Left lobe of liver (tissue), 2 donors: ENCODE measurements at places on chromosomes 7 and 10. TPM values are rescaled to one million over a fixed set of nuclear protein-coding genes. Genes with fewer than 3 reads are reported as not detected.

GRCh38 chr7:40468891-40469864 lies 334.4 kb downstream of the SUGCT start:
- DNase-seq: no peak

GRCh38 chr10:25176421-25176968 lies 1.7 kb downstream of the GPR158 start:
- DNase-seq: no peak

- no peak for DNase-seq
Observed at GRCh38 chr10:74424565-74424964, 273.5 kb downstream of the ADK start.

DNA sequence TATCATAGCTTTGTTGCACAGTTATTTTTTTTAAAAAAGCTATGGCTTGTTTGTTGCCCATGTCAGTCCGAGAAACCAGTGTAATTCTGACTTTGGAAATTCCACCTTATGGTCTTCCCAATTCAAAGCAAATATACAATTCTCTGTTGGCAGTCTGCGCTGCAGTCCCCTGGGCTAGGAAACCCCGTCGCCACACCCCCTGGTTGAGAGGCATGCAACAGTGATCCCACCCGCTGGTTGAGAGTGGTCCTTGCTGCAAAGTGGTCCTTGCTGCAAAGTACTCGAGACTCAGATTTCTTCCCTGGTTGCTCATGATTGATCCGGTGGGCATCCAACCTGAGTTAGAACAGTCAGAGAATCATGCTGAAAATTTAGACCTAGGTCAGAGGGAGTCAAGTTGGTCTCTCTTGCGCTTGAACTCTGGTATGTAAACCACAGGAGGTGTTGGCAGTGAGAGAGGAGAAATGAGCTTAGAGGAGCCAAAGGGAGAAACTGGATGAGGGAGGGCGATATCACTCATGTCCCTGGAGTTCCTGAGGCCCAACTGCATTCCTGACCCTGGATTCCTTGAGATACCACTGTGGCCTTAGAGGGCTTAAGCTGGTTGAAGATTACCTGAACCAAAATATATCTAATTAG lies 45.0 kb upstream of the STK17A start:
- DNase-seq: no peak

- no peak for DNase-seq
Observed at GRCh38 chr7:75039166-75039565, 34.4 kb downstream of the RCC1L start.

DNA sequence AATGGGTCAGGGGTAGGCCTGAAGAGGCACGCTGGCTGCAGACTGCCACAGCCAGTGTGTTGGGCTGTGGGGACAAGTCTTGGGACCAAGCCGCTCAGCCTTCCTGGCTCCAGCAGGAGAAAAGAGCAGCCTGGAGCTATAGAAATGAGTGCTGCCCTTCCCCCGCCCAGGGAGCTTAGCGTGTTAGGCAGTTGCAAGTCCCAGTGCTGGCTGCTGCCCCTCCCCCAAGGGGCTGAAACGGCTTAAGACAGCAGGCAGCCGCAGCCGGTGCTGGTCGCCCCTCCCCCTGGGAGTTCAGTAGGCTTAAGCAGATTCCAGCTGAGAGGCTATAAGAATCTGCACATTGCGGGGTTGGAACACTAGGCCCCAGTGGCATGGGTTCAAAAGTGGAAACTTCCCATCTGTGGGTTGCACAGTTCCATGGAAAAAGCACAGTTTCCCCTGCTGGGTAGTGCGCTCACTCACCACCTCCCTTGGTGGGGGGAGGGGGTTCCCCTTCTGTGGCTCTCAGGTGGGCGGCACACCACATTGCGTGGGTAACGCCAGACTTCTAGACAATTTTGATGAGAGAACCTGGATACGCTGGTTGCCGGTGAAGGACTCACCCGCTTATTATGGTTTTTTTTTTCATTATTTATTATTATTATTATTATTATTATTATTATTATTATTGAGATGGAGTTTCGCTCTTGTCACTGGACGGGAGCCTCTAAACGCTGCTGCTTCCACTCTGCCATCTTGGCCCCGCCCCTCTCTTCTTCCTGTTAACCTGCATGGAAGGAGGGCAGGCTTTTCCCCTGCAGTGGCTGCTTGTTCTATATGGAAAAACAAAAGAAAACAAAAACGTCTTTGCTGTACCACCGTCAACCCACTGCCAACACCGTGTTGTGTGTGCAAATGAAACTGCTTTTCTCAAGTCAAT lies 151.1 kb downstream of the CXCL12 start:
- DNase-seq: no peak

- no peak for DNase-seq
Observed at GRCh38 chr7:36521133-36521532, 131.5 kb downstream of the ANLN start.

DNA sequence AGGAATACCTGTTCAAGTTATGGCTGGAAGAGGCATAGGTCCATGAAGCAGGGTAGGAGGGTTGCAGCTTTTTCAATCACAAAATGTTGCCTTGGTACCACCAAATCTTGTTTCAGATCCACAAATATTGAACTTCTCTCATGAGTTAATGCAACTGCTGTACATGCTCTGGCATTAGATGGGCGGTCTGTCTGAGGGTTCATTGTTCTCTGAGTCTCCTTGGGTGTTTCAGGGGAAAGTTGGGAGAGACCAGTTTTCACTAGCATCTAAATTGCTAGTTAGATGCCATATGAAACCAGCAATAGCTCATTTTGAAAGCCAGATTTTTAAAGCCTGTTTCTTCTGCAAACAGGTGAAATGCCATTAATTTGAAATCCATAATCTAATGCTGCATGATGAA lies 27.8 kb upstream of the ELMO1 start:
- DNase-seq: no peak

DNA sequence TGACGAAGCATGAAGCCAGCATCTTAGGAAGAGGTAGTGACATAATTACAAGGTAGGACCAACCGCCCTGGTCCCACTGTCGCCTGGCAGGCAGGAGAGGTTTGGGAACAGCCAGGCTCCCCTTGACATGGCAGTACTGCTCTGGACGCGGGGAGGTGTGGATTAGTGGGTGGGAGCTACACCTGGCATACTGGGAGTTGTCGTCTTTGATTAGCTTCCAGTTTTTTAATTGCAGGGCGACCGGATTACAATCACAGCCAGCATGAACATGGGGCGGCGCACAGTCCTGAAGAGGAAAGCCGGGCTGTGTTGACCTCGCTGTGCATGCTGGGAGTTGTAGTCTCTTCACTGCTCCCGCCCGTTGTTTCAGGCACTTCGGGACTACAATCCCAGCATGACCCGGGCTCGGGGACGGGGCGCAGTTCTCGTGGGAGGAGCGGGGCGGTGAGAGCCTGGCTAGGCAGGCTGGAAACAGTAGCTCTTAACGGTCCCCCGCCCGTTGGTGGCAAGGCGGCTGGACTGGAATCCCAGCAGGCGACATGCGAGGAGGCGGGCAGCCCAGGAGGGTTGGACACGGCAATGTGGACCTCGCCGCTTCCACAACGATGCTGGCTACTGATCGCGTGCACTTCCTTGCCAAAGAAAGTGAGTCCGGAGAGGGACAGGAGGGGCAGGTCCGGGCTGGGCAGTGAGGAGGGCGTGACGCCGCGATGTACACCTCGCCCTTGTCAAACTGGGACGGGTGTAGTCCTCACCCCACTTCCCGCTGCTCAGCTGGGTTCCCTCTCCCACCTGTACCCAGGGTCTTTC lies 98.0 kb upstream of the ZNF722 start:
- DNase-seq: peak; percentile 96

GRCh38 chr10:29646238-29646902 lies 11.6 kb upstream of the SVIL start:
- no peak for DNase-seq

DNA sequence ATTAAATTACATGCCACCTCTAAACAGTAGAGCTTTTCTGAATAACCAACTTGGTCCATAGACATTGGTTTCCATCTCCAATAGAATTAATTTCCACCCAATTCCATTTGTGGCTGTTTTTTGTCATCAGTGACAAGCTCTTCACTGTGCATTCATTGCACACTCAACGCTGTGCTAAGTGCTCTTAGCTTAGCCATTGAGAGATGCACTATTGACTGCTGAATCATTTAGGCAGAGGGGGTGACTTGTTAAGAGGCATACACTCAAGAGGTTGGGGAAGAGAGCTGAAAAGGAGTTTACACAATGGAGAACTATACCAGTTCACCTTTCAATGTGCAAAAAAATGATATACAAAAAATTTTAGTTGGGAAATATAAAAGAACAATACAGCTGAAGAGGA lies 31.9 kb upstream of the CBLL1 start:
- no peak for DNase-seq

DNA sequence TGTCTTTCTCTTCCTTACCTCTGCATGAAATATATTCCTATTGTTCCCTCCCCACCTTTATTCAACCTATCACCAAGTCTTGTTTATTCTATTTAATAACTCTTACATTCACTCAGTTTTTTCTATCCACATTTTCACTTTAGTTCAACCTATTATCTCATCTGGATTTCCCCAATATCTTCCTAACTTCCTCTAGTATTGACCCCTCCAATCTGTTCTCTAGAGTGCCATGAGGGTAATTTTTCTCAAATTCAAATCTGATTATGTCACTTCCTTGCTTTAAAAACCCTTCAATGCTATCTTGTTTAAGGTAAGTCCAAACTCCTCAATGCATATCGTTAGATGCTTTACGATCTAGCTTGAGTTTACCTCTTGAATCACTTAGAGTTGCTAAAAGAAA lies 86.5 kb downstream of the SDHAF3 start:
- DNase-seq: no peak

GRCh38 chr7:97506728-97507127 lies 225.2 kb upstream of the TAC1 start:
- DNase-seq: no peak

- no peak for DNase-seq
Observed at GRCh38 chr7:50423860-50424259, 26.3 kb downstream of the FIGNL1 start.

GRCh38 chr10:133133471-133134231 lies 26.4 kb upstream of the KNDC1 start:
- DNase-seq: no peak

DNA sequence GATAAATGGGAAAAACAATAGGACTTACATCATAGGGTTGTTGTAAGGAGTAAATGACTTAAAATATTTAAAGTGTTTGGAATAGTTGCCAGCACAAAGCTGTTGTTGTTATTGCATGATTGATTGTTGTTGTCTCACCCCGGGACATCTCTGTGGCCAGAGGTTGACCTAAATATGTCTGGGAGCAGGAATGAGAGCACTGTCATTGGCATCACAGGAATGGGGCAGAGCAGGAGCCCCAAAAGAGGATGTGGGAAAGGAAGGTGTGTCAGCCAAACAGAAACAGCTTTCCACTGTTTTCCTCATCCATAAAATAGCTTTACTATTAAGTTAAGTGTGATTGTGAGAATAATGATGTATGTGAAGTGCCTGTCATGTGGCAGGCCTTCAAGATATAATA lies 121.6 kb downstream of the TMEM168 start:
- DNase-seq: no peak

DNA sequence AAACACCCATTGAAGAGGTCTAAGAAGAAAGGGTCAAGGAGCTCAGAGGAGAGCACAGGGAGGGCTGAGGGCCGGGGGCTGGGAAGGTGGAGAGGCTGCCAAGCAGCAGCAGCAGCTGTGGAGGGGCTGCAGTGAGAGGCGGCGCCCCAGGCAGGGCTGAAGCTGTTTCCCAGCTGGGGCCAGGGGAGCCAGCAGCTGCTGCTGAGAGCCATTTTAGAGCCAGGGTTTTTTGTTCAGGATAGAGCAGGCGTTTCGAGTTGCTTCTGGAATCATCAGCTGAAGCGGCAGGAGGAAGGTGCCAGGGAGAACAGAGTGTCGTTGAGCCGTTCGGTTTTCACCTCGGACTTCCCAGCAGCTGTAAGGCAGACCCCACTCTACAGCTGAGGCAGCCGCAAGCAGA lies 62.7 kb downstream of the LANCL2 start:
- DNase-seq: no peak

- no peak for DNase-seq
Observed at GRCh38 chr7:96416116-96416515, 94.2 kb upstream of the SLC25A13 start.

GRCh38 chr7:36942025-36942424 lies 217.7 kb upstream of the AOAH start:
- DNase-seq: no peak

DNA sequence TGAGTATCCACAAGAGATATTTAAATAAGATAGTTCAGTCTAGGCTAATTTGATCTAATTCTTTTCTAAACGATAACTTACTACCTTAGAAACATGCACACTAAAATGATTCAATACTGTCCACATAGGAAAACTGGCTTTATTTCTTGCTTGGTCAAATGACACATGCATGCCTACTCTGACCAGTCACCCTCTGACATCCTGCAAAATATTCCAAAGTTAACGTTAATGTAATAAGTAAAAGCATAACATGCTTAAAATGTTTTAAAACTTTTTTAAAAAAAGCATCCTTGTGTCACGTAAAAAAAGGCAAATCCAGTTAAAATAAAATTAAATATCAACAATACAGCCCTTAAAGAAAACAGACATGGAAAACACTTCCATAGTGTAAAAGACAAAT lies 70.2 kb downstream of the UBE2H start:
- no peak for DNase-seq

GRCh38 chr7:91957823-91958222 lies 17.2 kb downstream of the AKAP9 start:
- DNase-seq: no peak

- DNase-seq: peak; percentile 36
Observed at GRCh38 chr7:135240441-135240840, 6.8 kb downstream of the STRA8 start.

DNA sequence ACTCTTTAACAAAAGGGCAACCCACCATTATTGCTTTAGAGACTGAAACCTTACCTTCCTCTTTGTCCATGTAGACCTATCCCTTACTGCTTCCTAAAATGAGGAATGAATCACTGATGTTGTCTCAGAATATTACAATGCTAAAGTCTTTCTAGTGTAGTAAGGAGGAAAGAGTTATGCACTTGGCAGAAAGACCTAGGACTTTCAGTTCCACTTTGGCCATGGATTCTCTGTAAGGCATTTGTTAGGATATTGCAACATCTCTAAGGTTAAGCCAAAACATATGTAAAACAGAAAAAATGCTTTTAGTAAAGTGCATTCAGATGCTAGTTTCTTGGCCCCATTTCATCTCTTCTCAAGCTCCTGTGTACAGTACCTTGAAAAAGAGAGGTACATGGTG lies 230.9 kb downstream of the PARD3 start:
- DNase-seq: no peak

Gene MACROH2A2
- total RNA-seq: 5.3 TPM

Gene KCNIP2
- 1.4 TPM for total RNA-seq

Gene CALML5
- not detected for total RNA-seq

Gene PKD2L1
- 0.20 TPM for total RNA-seq

Gene MKI67
- total RNA-seq: 0.70 TPM

Gene NEUROD6
- not detected for total RNA-seq

Gene ODAD2
- total RNA-seq: 0.28 TPM

Gene CROT
- 14.0 TPM for total RNA-seq

Gene SFTPA1
- 4.6 TPM for total RNA-seq

Gene SDK1
- 0.53 TPM for total RNA-seq
